ENCODE measurements at places on chromosomes 12 and 14.

- DNase-seq: no peak
Measured at GRCh38 chr12:124651516-124652273, 84.3 kb upstream of the NCOR2 start.

DNA sequence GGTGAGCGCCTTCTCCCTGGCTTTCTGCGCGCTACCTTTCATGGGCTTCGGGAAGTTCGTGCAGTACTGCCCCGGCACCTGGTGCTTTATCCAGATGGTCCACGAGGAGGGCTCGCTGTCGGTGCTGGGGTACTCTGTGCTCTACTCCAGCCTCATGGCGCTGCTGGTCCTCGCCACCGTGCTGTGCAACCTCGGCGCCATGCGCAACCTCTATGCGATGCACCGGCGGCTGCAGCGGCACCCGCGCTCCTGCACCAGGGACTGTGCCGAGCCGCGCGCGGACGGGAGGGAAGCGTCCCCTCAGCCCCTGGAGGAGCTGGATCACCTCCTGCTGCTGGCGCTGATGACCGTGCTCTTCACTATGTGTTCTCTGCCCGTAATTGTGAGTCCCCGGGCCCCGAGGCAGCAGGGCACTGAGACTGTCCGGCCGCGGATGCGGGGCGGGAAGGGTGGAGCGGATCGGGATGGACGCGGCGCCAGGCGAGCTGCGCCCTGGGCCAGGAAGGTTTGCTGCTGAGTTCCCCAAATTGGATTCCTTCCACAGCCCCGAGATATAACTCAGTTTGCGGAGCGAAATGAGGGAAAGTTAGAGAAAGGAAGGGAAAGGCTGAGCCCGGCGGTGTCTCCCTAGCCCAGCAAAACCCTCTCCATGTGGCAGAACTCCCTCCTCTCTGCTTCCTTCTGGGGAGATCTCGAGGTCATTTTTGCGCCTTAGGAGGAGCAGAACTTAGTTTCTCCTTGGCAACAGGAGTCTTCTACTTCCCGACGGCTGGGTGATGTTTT, 972 bp downstream of the PTGDR start:
- no peak for DNase-seq

DNA sequence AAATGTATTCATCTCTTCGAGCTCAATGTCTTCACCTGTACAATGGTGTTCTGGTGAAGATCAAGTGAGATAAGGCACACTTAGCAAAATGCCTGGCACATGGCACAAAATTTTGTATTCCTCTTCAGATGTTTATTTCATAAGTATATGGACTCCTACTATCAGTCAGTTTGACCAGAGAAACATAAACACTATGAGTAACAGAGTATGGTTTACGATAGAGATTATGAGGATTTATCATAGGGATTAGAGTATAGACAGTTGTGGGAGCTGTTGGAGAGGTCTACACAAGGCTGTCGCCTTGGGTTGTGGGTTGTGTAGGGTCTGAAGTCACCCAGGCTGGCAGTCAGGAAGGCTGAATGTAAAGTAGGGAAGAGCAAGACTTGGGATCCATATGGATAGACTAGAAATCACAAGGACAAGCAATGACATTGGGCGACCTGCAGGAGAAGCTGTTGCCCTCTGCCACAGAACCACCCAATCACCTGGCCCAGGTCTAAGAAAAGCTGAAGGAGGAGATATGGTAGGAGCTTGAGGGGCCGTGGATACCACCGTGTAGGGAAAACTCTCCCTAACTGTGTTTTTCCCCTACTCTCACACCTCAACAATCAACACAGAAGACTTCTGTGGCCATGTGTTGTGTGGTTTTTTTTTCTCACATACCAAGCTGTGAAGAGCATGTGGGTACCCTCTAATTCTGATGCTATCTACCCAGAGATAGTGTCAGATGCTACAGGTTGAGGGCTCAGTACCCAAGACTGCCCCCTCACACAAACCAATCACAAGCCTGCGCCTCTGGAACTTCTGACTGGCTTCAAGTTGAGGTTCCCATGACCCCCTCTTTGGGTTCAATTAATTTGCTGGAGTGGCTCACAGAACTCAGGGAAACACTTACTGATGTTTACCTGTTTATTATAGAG, 27.2 kb upstream of the RESF1 start:
- DNase-seq: no peak

DNA sequence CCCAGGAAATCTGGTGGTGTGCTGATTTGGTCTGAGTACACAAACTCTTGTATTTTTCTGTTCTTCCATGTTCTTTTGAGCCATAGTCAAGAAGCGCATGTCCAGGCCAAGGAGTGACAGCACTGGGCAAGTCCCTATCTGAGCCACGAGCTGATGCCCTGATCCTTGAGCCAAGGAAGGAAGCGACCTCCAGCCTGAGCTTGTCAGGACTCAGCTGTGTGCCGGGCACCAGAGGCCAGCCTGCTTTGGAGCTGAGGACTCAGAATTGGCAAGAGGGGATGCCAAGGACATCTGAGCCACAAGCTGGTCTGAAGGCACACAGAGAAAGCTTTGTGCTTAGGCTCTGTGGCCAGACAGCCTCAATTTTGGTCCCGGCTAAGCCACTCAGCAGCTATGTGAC, 52.6 kb downstream of the GALNT16 start:
- no peak for DNase-seq

DNA sequence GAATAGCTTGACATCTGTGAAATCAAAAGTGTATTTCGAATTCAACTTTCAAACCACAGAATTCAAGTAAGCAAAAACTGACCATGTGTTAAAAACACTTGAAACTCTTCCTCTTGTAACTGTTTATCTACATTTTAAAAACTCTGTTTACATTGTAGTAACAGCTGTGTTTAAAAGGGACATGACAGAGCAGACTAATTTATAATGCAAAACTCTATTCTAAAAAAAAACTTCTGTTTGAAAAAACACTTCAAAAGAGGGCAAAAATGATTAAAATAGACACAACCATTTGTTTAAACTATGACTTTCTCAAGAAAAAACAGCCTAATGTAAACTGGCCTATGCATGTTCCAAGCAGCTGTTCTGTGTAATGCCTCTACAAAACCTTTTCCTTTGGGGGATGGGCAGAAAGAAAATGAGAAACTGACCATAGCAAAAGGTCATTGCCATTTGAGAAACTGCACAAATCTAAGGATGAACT, 149.1 kb upstream of the HMGA2 start:
- DNase-seq: no peak

All from NCI-H2081 (cell line).